Type B pancreatic cell (in vitro differentiated cells): ENCODE measurements at places on chromosomes 6 and 20. TPM values are rescaled to one million over a fixed set of nuclear protein-coding genes. Genes with fewer than 3 reads are reported as not detected.

DNA sequence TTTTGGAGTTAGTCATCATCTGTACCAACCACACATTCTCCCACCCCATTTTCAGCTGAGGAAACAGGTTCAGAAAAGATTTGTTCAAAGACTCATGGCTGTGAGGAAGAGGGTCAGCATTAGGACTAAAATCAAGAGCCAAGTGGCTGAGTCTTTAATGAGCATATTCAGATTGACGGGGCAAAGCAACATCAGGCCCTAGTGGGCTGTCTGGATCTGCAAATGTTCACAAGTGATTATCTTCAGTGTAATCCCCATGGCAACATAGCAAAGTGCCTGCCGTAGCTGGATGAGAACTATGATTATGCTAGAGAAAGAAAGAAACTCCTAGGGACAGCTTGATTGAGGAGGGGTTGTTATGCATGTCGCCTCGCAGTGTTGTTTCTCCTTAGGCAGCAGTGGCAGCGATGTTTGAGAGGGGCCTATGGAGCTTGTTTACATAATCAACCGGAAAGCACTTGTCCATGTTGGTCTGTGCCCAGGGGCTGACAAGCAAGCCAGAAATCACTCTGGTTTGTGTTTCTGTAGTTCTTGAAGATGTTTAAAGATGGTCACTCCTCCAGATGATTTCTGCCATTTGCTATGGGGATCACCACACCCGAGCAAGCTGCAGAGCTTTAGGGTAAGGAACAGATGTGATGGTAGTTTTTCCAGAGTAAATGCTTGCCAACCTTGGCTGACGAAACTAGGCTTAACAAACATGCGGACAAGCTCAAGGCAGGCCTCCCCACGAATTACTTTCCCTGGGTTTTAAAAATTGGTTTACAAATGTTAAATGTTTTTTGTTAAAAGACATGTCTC lies 124.3 kb upstream of the MLIP start:
- no peak for DNase-seq

GRCh38 chr6:100726666-100727065 lies 154.5 kb downstream of the ASCC3 start:
- DNase-seq, result no peak

DNA sequence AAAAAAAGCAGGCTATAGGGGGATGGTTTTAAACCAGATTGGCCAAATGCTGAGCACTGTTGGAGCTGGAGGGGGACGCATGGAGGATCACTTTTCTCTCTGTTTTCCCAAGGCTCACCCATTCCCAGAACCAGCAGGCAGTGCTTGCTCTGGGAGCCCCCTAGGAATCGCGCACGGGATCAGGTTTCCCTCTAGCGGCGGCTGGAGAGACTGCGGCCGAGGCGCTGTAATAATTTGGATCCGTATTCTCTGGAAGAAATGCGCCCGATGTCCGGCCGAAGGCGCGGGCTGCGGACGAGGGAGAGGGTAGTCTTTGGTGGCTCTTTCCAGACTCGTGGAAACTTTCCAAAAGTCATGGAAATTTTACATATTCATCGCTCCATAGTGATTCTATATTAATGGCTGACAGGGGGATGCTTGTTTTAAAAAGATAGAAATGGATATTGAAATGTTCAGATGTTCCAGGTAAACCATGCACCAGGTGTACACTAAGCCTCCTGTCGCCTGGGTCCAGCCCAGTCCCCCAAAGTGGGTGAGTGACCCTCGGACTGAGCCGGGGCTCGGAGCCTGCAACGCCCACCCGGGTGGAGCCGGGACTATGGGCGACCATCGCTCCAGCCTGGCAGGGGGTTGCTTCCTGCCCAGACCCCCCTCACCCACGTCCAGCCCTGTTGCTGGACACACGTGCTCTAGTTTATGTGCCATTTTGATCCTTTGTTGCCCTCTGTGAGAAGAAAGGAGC lies 78.7 kb upstream of the PHACTR3 start:
- DNase-seq, result peak; percentile 82

DNA sequence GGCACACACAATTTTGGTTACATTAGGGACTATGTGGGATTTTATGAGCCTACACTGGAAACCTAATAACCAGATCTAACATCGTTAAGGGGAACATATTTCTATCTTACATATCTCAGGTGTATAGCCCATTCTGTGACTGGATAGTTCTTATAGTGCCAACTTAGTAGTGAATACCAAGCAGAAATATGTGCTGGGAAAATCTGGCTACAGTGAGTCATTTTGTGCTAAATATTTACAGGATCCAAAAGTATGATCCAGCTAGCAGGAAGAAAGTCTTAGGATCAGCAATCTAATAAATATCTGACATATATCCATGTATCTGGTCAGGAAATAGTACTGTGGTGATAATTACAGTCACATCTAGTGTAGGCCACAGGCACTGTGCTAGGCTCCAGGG lies 94.6 kb upstream of the INSM1 start:
- no peak for DNase-seq

DNA sequence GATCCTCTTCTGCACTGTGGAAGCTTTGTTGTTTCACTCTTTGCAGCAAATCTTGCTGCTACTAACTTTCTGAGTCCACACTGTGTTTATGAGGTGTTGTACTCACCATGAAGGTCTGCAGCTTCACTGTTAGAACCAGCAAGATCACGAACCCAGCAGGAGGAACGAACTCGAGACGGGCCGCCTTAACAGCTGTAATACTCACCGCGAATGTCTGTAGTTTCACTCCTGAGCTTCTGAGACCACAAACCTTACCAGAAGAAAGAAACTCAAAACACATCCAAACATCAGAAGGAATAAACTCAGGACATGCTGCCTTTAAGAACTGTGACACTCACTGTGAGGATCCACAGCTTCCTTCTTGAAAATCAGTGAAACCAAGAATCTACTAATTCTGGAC lies 48.1 kb upstream of the MBOAT1 start:
- no peak for DNase-seq

DNA sequence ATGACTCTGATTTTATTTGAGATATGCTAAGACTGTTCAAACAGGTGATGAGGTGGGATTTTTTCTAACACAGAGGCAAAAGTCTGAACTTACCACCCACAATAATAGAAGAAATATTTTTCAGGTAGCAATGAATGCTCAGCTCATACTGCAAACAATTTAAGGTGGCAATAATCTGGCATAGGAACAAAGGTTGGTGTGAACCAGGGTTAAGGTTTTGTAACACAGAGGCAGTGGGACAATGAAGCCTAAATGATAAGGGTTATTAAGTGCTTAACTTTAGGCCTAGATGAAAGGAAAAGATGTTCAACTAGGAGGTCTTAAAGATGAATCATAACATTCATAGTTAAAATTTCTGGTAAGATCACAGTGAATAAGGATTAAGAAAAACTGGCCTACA lies 4.9 kb downstream of the ASCC3 start:
- DNase-seq, result no peak

DNA sequence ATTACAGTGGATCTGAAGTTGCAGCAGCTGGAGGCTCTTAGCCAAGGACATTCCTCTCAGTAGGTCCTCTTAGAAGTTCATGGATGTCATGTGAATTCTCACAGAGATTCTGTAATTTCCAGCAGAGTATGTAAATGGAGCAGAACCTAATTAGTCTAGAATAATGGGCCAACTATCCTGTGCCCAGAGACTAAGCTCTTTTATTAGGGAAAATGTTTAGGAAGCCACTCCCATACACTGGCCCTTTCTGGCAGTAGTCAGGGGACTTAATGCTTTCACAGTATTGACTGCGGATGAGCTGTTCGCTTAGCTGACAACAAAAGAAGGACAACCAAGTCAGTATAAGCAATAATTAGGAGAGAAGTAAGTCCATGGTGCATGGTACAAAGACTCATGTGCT lies 43.8 kb upstream of the KIF16B start:
- DNase-seq, result no peak

ULBP1 gene
- total RNA-seq, result 0.48 and 8.2 TPM in 2 replicates

DNA sequence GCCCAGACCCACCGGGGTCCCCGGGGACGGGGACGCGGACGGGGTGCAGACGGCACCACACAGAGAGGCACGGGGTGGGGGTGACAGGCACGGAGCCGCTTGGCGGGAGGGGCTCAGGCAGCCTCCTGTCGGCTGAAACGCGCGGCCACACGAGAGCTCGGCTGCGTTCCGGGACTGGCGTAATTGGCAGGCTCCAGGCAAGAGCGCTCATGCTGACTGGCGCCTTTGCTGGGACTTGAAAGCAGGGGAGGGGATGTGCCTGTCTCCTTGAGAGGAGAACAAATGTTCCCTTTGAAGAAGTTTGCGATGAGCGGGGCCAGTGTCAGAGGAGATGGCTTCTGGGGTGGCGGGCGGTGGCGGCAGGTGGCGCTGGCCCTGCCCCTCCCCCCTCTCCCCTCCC lies 25.8 kb downstream of the BHLHE23 start:
- no peak for DNase-seq

- DNase-seq, result no peak
These were observed 54.4 kb downstream of the PCNA start for GRCh38 chr20:5065166-5065878.

- DNase-seq, result no peak
These were observed 114.5 kb upstream of the SCGN start for GRCh38 chr6:25537349-25538018.

C20orf141 gene
- not detected in 2 replicates for total RNA-seq

- DNase-seq, result no peak
These were observed 28.3 kb upstream of the PDYN start for GRCh38 chr20:2022163-2022562.

DNA sequence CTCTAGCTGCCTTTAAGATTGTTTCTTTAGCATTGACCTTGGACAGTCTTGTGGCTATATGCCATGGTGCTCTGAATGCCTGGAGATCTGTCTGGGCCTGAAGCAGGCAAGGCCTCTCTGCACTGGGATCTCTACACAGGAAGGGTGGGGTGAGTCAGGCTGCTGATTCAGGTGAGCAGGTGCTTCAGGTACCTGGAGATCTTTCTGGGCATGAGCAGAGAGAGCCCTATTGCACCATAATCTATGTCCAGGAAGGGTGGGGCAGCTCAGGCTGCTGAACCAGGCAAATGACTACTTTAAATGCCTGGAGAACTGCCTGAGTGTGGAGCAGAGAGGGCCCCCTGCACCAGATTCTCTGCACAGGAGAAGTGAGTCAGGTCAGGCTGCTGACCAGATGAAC lies 94.5 kb downstream of the TPBG start:
- DNase-seq, result no peak

- DNase-seq, result no peak
These were observed 190.3 kb downstream of the LINC00237 start for GRCh38 chr20:20915844-20916243.

DNA sequence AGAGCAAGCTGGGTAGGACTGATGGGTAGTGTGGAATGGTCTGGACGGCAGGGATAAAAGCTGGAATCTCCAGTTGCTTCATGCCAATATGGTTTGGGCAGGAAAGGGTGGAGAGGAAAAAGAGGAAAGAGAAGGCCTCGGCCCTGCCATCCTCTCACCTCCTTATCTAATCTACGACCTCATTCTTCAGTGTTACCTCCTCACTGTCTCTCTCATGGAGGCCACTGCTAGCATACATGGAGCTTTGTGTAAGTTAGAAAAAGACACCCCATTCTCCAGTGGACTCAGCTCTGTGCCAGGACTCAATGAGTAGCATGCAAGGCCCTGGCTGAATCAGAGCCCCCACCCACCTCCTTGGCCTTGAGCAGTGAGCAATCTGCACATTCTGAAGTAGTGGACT lies 6.1 kb upstream of the ARID1B start:
- DNase-seq, result no peak

DNA sequence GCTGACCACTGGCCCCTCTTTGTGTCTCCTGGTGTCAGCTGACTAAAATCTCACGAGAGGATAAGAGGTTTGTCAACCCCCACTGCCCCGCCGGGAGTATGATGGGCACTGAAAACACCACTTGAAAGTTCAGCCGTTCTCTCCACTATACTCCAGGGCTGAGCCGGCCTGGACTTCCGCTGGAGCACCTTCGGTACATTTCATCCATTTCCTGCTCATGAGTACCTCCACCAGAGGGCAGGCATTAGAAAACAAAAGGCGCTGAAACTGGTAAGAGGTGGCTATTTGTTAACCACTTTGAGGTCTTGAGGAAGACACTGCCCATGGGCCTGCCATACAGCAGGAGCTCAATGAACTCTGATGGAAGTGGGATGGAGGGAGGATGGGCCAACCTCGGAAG lies 17.9 kb upstream of the ANKRD60 start:
- no peak for DNase-seq

SLC22A3 gene
- 0.52 and 0.87 TPM in 2 replicates for total RNA-seq

DNA sequence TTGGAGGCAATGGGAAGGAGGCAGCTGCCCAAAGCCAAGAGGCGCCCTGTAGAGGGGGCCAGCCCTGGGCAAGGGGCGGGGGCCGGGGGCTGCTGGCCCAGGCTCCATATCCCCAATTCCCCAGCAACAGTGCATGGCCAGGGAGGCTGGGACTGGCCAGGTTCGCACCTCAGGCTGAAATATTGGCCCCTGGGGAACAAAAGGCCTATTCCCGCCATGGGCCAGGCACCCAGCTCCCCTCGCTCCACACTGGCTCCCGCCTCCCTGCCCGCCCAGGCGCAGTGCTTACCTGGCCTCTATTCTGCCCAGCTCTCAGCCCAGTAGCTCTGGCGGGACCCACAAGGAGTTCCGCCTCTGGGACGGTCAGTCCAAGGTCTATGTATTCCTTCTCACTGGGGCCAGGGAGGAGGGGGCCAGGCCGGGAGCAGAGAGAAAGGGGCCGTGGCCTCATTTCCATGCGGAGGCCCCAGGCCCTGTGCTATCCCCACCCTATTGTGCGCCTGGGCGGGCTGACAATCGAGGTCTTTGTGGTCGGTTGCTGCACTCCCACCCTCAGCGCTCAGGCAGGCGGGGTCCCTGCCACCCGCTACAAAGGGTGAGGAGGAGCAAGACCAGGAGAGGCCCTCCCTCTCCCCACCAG lies 42.3 kb downstream of the YTHDF1 start:
- DNase-seq, result no peak

MYLK4 gene
- total RNA-seq, result 0.29 and 0.65 TPM in 2 replicates

- DNase-seq, result no peak
These were observed 117.4 kb downstream of the TTLL2 start for GRCh38 chr6:167442245-167442644.

TINAG gene
- total RNA-seq, result 0.33 TPM in 1 of 2 replicates, not detected in the other

DNA sequence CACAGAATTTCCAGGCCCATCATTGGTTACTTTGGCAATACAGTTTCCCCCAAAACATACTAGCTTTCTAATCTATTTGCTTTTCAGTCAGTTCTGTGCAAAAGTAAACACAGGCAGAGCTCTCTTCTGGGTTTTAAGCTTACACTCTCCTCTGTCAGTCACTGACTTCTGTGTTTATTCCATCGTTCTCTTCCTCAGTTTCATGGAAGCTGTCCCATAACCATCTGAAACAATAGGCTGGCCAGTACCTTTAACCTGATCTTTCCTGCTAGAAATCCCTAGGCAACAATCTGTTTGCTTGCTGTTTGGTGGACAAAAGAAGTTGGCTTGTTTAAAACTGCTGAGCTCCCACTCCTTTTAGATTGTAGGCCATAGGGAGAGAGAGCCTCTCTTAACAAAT lies 431.5 kb downstream of the HACE1 start:
- DNase-seq, result no peak
